Left cardiac atrium (tissue), 4 donors: ENCODE measurements at places on chromosomes 16 and 17. TPM values are rescaled to one million over a fixed set of nuclear protein-coding genes. Genes with fewer than 3 reads are reported as not detected.

- DNase-seq: no peak
These were observed 16.7 kb downstream of the ASGR2 start for GRCh38 chr17:7097940-7098339.

CDT1 gene
- total RNA-seq: 2.3 TPM

TBC1D3 gene
- not detected for total RNA-seq

DNA sequence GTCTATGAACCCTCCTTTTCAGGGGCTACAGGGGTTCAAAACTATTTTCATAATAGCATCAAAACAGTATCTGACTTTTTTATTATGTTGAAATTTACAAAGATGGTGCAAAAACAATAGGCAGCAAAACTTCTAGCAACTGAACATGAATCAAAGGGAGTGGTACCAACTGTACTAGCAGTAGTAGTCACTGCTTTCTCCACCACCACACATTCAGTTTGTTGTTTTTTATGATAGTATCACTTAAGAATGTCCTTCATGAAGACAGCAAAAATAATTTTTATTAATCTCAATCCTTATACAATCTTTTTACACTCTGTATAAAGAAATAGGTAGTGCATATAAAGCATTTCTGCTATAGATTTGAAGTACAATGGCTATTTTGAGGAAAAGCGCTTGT, 47.6 kb downstream of the MED13 start:
- no peak for DNase-seq

DNA sequence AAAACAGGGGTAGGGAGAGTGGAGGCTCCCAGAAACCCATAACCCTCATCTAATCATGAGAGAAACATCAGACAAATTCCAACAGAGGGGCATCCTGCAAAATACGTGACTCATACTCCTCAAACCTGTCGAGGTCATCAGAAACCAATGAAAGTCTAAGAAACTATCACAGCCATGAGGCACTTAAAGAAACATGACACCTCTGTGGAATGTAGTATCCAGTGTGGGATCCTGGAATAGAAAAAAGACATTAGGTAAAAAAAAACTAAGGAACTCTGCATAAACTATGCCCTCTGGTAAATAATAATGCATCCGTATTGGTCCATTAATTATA, 16.4 kb downstream of the CDH5 start:
- DNase-seq: no peak

- DNase-seq: no peak
These were observed 17.5 kb downstream of the LIMD2 start for GRCh38 chr17:63682441-63682840.

GRCh38 chr17:44914148-44914547, 1.2 kb downstream of the GFAP start:
- DNase-seq: no peak

CLDN6 gene
- total RNA-seq: not detected

CBLN1 gene
- 0.89 TPM for total RNA-seq

GRCh38 chr17:80253631-80254395, 6.8 kb upstream of the RNF213 start:
- no peak for DNase-seq

GRCh38 chr16:9843424-9844018, 338.7 kb downstream of the GRIN2A start:
- no peak for DNase-seq

- no peak for DNase-seq
These were observed 6.2 kb downstream of the RPS6KB1 start for GRCh38 chr17:59899099-59899498.

CDK5R1 gene
- total RNA-seq: 1.7 TPM
